ENCODE measurements at places on chromosomes 7 and 10. TPM values are rescaled to one million over a fixed set of nuclear protein-coding genes. Genes with fewer than 3 reads are reported as not detected.

Gene UMAD1
- 15.3 TPM for total RNA-seq

- no peaks in the 10 kb centered on the region for H3K27me3 ChIP-seq
- no peak overlapping the region for H3K27ac ChIP-seq
- H3K36me3 ChIP-seq, result no peaks in the 10 kb centered on the region
- no peaks in the 10 kb centered on the region for H3K4me1 ChIP-seq
Measured at GRCh38 chr7:148044173-148044572, 546.4 kb upstream of the C7orf33 start.

- no peak for DNase-seq
- no peaks in the 10 kb centered on the region for H3K27me3 ChIP-seq
- no peaks in the 10 kb centered on the region for H3K4me1 ChIP-seq
- no peak overlapping the region for H3K4me3 ChIP-seq
- H3K36me3 ChIP-seq, result no peaks in the 10 kb centered on the region
Measured at GRCh38 chr7:35504365-35504764, 190.6 kb downstream of the HERPUD2 start.

- no peak for DNase-seq
- no peaks in the 10 kb centered on the region for H3K36me3 ChIP-seq
- H3K4me1 ChIP-seq, result no peaks in the 10 kb centered on the region
- no peak overlapping the region for H3K27ac ChIP-seq
- H3K27me3 ChIP-seq, result no peaks in the 10 kb centered on the region
- no peak overlapping the region for H3K4me3 ChIP-seq
Measured at GRCh38 chr7:156127166-156128134, 315.2 kb upstream of the SHH start.

DNA sequence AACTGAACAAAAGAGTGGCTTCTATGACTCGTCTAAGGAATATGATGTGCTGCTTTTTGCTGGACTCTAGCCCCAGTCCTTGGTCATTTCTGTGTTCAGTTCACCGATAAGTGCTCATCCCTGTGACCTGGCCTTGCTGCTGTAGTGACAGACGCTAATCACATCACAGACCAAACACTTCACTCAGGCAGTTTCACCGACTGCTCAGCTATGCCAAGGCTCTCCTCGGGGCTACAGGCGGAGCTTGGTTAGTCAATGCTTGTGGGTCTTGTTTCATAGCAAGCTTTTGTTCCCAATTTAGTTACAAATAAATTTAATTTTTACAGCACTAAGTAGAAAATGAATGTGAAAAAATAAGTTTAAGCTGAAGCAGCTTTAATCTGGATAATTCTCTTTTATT is 190.8 kb upstream of the PRKCQ start:
- no peak for DNase-seq
- H3K36me3 ChIP-seq, result no peaks in the 10 kb centered on the region
